ENCODE measurements at places on chromosomes 13 and 19.
A peak's percentile ranks its signal among the peaks of the same experiment; 100 is the strongest.

DNA sequence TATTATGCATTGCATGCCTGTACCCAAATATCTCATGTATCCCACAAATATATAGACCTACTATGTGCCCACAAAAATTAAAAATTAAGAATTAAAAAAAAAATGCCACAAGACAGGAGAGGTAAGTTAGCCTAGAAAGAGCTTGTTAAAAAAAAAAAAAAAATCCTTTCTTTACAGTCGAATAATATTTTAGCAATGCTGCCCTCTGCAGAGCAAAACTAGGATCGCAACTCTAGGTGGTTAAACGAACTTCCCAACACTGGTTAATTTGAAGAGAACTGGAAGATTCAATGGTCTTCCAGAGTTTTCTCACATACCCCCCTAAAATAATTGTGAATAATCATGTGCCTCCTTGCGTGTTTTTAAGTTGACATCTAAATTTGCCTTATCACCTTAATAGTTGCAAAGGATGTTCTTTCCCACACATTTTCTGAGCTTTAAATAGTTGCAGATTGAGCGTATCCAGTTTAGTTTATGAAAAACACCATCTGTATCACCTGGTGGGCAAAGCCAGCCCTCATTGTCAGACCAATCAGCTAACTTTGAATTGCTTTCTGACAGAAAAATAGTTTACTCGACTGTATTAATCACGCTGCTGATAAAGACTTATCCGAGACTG lies 47.4 kb upstream of the RCBTB2 start:
- peak; percentile 76 for ATAC-seq

- no peak for ATAC-seq
Measured at GRCh38 chr13:113201815-113202214, 6.7 kb downstream of the PCID2 start.

DNA sequence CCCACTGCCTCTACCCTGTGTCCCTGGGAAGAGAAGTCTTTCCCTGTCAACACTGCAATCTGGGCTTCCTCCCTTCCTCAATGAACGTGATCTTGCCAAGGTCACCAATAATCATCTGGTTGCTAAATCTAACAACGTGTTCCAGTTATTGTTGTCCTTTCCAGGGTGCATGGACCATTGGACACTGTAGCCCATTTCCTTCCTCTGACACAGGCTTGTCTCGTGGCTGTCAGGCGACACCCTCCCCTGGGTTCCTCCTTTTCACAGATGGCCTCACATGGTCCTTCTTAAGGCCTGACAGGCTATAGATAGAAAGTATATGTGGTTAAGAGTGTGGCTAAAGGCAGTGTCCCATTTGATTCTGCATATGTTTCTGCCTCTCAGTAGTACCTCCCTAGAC lies 67.7 kb upstream of the STARD13 start:
- ATAC-seq = no peak

- ATAC-seq = peak; percentile 0
Measured at GRCh38 chr19:2477141-2477710, 1.3 kb downstream of the GADD45B start.

- peak; percentile 58 for ATAC-seq
Measured at GRCh38 chr19:46670813-46671212, 9.8 kb upstream of the DACT3 start.

- ATAC-seq = no peak
Measured at GRCh38 chr13:68050761-68051160, 820.6 kb upstream of the PCDH9 start.

DNA sequence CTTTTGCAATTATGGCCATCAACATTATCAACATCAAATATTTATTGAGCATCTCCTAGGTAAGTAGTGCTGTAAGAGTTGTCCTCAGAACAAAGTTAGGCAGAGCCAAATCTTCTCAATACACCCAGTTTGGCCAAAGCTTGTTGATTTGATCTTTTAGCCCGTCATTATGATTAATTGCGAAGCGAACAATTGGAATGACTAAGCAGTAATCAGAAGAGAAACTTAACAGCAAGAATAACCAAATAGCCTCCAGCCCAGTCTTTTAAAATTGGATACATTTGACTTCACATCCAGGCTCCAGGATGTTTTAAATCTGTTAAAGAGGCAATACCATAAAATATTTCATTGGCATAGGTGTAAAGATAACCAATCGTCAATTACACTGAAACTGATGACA lies 1156.0 kb downstream of the OLFM4 start:
- no peak for ATAC-seq

DNA sequence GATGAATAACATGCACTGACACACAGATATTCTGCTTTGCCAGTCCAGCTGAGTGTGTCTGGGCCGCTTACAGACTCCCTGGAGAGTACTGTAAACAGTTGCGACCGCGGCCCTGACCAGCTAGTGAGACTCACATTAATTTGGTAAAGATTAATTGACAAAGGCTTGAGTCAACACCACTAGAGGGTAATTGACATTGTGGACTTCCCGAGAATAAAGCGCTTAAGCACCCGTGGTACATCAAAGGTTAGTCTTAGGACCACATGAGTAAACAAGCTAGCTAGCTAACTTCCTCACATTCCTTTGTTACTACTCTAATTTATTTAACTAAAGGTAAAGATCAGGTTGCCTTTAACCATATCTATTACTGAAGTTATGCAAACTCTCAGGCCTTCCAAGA lies 624.4 kb upstream of the ARGLU1 start:
- no peak for ATAC-seq

DNA sequence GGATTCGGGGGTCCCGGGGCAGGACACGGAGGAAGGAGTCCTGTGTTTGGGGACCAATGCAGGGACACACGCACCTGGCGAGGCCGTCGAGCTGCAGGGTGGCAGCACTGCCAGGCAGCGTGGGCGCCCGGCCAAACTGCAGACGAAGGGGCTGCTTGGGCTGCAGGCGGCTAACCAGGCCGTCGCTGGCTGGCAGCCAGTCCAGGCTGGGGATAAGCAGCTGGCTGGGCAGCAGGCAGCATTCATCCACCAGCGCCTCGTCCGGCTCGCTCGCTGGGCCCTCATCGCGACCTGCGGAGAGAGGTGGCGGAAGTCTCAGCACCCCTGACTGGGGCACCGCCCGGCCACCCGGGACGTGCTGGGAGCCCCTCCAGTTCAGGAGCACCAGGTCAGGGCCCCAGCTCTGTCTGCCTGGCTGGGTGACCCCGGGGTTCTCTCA lies 11.5 kb downstream of the CFD start:
- ATAC-seq = no peak

GRCh38 chr13:110063490-110064421 lies 243.2 kb downstream of the COL4A1 start:
- no peak for ATAC-seq

DNA sequence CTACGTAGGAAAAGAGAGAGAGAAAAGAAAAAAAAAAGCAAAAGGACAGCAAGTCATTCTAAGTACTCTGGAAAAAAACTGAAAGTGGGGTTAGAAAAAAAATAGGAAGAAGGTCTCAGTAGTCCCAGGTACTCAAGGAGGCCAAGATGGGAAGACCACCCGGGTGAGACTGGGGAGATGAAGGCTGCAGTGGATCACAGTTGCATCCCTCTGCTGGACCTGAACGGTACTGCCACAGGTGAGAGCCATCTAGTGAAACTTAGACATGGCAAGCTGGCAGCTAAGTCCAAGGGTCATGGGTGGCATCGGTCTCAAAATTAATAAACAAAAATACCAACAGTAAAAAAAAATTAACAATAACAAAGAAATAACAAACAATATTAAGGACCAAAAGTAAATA lies 41.0 kb upstream of the ZNF91 start:
- ATAC-seq = no peak

DNA sequence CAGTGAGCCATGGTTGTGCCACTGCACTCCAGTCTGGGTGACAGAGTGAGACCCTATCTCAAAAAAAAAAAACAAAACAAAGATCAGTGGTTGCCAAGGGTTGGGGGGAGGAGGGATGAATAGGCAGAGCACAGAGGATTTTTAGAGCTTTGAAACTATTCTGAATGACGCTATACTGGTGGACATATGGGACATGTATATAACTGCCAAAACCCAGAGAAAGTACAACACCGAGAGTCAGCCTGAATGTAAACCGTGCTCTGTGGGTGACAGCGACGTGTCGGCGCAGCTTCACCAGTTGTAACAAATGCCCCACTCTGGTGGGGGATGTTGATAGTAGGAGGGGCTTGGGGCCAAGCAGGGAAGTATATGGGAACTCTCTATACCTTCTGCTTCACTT lies 32.9 kb downstream of the ZIC5 start:
- no peak for ATAC-seq
